A549 (cell line): ENCODE measurements at places on chromosomes 13 and 19. TPM values are rescaled to one million over a fixed set of nuclear protein-coding genes. Genes with fewer than 3 reads are reported as not detected.

GRCh38 chr19:36136964-36137686, 2.7 kb upstream of the CAPNS1 start:
- peak; percentile 95 for DNase-seq

GRCh38 chr13:113586661-113587479, 2.3 kb downstream of the TFDP1 start:
- DNase-seq: no peak

DNA sequence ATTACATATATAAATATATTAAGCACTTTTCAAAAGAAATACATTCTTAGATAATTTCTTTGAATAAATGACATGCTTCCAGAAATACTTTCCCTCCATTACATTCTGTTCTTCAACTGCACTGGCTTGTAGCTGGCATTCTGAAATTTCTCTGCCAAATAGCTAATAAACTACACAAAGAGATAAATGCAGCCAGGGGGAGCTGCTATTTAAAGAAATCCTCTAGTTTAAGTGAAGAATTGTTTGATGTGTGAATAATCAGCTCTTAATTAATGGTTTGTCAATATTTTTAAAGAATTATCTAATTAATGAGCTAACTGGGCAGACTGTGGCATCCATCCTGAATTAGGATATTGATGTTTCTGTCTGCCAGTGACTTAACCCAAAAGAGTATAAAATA, 30.7 kb downstream of the SLC7A1 start:
- DNase-seq: no peak

DNA sequence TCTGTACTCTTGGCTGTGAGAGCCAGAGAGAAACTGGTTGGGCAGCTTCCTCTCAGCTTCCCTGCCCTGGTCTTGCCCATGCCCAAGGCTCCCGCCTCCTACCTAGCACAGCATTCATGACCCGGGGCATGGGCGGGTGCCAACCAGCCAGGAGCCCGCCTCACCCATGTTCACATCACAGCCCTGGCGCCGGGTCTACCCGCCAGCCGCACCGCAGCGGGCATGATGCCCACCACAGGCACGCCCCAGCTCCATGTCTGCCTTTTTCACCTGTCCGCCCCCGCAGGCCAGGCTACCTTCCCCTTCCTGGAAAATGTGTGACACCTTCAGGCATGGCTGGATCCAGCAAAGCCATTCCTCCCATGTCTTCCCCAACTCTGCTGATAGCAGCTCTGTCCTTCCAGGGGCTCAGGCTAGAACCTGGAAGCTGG, 42.1 kb downstream of the PTPRS start:
- no peak for DNase-seq

DNA sequence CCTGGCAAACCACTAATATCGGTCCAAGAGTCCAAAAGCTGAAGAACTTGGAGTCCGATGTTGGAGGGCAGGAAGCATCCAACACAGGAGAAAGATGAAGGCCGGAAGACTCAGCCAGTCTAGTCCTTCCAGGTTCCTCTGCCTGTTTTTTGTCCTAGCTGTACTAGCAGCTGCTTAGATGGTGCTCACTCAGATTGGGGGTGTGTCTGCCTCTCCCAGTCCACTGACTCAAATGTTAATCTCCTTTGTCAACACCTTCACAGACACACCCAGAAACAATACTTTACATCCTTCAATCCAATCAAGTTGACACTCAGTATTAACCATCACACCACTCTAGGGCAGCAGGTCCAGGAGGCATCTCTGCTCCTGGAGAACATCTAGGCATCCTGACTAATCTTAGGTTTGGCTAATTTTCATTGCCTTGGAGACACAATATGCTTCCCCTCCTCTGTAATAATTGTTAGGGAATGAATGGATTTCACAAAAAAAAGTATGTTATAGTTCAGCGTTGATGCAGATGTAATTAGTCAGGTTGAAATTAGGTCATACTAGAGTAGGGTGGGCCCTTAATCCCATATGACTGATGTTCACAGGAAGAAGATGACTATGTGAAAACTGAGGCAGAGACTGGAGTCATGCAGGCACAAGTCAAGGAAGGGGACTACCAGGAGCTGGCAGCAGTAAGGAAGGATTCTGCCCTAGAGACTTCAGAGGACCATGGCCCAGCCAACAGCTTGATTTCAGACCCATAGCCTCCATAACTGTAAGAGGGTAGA, 183.4 kb downstream of the RBM26 start:
- no peak for DNase-seq

- DNase-seq: no peak
These were observed 1080.6 kb downstream of the PCDH17 start for GRCh38 chr13:58712191-58712590.

DNA sequence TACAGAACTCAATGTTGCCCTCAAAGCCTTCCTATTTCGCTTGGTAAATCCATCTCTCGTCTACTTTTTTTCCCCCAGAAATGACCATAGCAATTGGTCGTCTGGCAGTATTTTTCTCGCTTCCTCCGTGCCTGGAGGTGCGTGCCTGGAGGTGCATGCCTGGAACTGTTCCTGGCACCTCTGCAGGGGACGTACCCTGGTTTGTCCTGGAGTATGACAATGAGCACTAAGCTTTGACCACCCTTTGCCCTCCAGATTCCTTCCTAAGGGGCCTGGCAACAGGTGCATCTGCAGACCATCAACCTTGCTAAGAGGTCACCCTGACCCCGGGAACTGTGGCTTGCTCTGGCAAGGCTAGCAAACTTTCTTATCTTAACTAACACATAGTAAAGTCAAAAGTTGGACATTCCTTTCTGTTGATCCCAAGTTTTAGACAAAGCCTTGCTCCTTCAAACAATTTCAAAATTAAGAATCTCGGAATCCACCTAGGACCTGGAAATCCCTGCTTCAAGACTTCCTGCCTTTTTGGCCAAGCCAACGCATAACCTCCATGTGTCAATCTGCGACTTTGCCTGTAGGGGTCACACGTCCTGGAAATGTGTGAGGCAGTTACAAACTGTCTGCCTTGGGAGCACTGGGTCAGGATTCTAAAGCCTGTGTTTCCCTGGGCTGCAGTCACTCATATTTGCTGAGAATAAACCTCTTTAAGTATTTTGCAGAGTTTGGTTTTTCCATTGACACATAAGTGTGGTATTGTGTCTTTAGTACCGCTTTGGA, 28.8 kb upstream of the TUBGCP3 start:
- DNase-seq: peak; percentile 51

- peak; percentile 43 for DNase-seq
These were observed 57.5 kb downstream of the SERP2 start for GRCh38 chr13:44431150-44431549.

GRCh38 chr19:927351-927779, 1.5 kb downstream of the ARID3A start:
- no peak for DNase-seq

DNA sequence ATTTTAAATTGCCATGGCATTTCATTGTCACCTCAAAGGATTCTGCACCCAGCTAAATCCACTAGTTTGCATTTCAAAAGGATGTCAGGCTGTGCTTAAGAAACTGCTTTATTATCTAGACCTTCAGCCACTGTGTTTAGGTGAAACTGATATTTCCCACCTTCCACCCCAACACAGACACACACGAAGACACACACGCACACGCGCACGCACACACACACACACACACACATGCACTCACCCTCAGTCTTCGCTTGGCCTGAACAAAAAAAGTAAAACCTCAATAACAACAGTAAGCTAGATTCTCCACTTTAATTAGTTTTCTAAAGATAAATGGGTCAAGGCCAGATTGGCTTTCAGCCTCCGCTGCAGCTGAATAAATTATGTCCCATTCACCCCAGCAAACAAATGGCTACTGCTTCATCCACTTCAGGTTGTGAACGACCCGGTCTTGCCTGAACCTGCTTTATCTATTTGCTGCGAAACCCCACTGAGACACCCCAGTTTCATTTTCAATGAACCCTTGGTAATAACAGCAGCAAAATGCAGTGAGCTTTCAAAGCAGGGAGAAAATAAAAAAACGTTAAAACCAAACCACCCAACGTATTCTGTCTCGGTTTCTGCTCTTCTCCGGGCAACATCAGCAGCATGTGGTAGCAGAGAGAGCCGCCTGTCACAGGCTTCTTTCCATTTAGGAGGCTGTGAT, 166.8 kb downstream of the DCT start:
- no peak for DNase-seq

GRCh38 chr19:53432088-53432661, 391 bp downstream of the ZNF761 start:
- DNase-seq: no peak

- DNase-seq: no peak
These were observed 6.5 kb downstream of the CARS2 start for GRCh38 chr13:110699148-110700145.

GRCh38 chr13:50250401-50250800, 235.2 kb downstream of the KCNRG start:
- no peak for DNase-seq

- DNase-seq: no peak
These were observed 742.1 kb downstream of the LIG4 start for GRCh38 chr13:107473253-107473652.

- no peak for DNase-seq
These were observed 59.5 kb downstream of the ANKRD10 start for GRCh38 chr13:110855363-110855762.

DNA sequence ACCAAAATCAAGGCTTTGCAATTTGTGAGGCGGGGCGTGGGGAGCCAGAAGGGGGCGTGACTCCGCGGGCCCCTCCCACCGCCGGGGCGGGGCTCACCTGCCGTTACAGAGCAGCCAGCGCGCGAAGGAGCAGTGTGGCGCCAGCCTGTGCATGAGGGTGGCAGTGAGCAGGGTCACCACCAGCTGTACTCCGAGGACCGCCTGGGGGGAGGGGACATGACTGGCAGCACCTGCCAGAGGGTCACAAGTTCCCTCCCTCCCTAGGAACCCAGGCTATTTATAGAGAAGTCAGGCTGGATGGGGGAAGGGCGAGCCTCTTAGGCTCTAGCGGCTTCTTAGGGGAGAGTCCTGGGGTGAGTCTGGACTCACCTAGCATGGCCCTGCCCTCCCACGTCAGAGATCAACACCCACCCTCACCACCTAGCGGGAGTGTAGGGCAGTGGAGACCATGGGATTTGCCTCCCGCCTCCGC, 3.6 kb downstream of the TMEM161A start:
- no peak for DNase-seq

The PRMT1 gene
- 488 to 516 TPM (median 500 TPM) in 3 replicates for polyA plus RNA-seq

The BRME1 gene
- polyA plus RNA-seq: 1.1 to 2.3 TPM (median 1.2 TPM) in 3 replicates

The PTH2 gene
- polyA plus RNA-seq: not detected in 3 replicates

The POSTN gene
- polyA plus RNA-seq: 0.04 to 0.07 TPM (median 0.04 TPM) in 3 replicates

The ZNF91 gene
- polyA plus RNA-seq: 0.17 to 0.50 TPM (median 0.24 TPM) in 3 replicates

The TMEM86B gene
- 2.8 to 3.4 TPM (median 3.2 TPM) in 3 replicates for polyA plus RNA-seq

The RFX1 gene
- 4.9 to 5.4 TPM (median 4.9 TPM) in 3 replicates for polyA plus RNA-seq

The ZNF850 gene
- polyA plus RNA-seq: 1.3 to 1.9 TPM (median 1.5 TPM) in 3 replicates

The CEACAM20 gene
- 0.05 TPM in 1 of 3 replicates, not detected in the others for polyA plus RNA-seq

The GFY gene
- 0.16 to 0.18 TPM in 2 of 3 replicates, not detected in the other for polyA plus RNA-seq
